CD4-positive, alpha-beta T cell (primary cell): ENCODE measurements at places on chromosomes 6 and 20. TPM values are rescaled to one million over a fixed set of nuclear protein-coding genes. Genes with fewer than 3 reads are reported as not detected.

Gene DLK2
- 0.36 TPM for total RNA-seq

Gene PHIP
- total RNA-seq, result 36.9 TPM

Gene FKBP5
- 75.9 TPM for total RNA-seq

Gene TBX18
- total RNA-seq, result not detected

Gene FRS3
- 5.4 TPM for total RNA-seq

Gene DYNLRB1
- 40.3 TPM for total RNA-seq
